ENCODE measurements at places on chromosomes 13 and 19. TPM values are rescaled to one million over a fixed set of nuclear protein-coding genes. Genes with fewer than 3 reads are reported as not detected.
A peak's percentile ranks its signal among the peaks of the same experiment; 100 is the strongest.

The ZSCAN1 gene
- 2.9 TPM for total RNA-seq

The PGLYRP2 gene
- total RNA-seq, result not detected

The FBXL12 gene
- 43.5 TPM for total RNA-seq

GRCh38 chr19:5922161-5922545 lies 8.1 kb downstream of the CAPS start:
- no peaks in the 10 kb centered on the region for H3K4me1 ChIP-seq
- H3K27ac ChIP-seq, result no peak overlapping the region
- no peak overlapping the region for H3K4me3 ChIP-seq
- no peaks in the 10 kb centered on the region for H3K27me3 ChIP-seq
- peaks cover 16% of the 10 kb centered on the region for H3K36me3 ChIP-seq
- no peak for DNase-seq

- H3K4me1 ChIP-seq, result peaks cover 49% of the 10 kb centered on the region
- H3K36me3 ChIP-seq, result no peaks in the 10 kb centered on the region
- no peak overlapping the region for H3K4me3 ChIP-seq
- no peaks in the 10 kb centered on the region for H3K27me3 ChIP-seq
Observed at GRCh38 chr13:112703449-112704284, 13.8 kb downstream of the ATP11A start.

GRCh38 chr13:94416454-94417080 lies 62.9 kb downstream of the DCT start:
- H3K27me3 ChIP-seq, result no peaks in the 10 kb centered on the region
- H3K27ac ChIP-seq, result no peak overlapping the region
- peaks cover 44% of the 10 kb centered on the region for H3K4me1 ChIP-seq

- no peaks in the 10 kb centered on the region for H3K36me3 ChIP-seq
- H3K27me3 ChIP-seq, result no peaks in the 10 kb centered on the region
- H3K27ac ChIP-seq, result no peak overlapping the region
- no peak for DNase-seq
- no peak overlapping the region for H3K4me3 ChIP-seq
- peaks cover 21% of the 10 kb centered on the region for H3K4me1 ChIP-seq
Observed at GRCh38 chr13:52810526-52810925, 37.9 kb downstream of the PCDH8 start.

- H3K36me3 ChIP-seq, result no peaks in the 10 kb centered on the region
- peak overlapping the region; percentile 53 for H3K27ac ChIP-seq
- no peak overlapping the region for H3K4me3 ChIP-seq
Observed at GRCh38 chr19:42488783-42489521, 39.3 kb downstream of the CEACAM1 start.

DNA sequence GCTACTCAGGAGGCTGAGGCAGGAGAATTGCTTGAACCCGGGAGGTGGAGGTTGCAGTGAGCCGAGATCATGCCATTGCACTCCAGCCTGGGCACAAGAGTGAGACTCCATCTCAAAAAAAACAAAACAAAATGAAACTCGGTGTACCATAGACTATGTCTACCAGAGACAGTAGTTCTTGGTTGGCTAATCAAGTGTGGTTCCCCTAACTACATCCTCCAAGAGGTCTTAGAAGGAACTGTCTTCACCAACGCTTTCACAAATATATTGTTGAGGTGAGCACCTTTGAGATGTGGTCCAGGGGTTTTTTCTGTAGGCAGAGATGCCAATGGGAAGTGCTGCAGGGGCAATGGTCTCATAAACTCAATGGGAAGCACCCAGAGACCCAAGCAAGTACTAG lies 48.0 kb downstream of the RFC3 start:
- no peak overlapping the region for H3K4me3 ChIP-seq
- DNase-seq, result no peak
- peaks cover 8% of the 10 kb centered on the region for H3K4me1 ChIP-seq
- H3K36me3 ChIP-seq, result peaks cover 7% of the 10 kb centered on the region
- no peaks in the 10 kb centered on the region for H3K27me3 ChIP-seq

DNA sequence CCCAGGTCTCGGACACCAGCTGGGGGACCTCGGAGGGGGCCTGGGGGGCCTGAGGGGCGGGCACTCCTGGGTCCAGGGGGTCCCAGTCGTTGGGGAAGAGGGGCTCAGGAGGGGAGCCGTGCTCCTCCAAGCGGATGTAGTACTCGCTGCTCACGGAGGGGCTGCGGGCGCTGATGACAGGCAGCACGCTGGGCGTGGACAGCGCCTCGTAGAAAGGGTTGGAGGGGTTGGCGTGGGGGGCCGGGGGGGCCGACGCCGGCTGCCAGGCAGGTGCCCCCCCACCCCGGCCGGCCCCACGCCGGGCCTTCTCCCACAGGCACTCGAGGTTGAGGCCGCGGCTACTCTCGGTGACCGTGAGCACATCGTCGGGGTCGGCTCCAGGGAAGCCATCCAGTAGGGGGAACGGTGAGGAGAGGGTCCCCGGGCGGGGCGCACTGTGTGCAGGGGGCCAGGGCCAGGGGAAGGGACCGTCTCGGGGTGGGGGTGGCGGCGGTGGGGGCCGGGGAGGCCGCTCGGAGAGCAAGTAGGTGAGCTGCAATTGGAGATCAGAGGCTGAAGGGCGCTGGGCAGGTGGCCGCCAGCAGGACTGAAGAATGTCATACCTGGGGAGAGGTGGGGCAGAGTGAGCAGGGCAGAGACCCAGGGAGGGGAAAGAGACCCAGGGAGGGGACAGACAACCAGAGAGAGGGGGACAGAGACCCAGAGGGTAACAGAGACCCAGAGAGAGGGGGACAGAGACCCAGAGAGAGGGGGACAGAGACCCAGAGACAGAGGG lies 12.1 kb downstream of the LMTK3 start:
- H3K4me1 ChIP-seq, result peaks cover 31% of the 10 kb centered on the region
- no peak for DNase-seq
- H3K27ac ChIP-seq, result peak overlapping the region; percentile 16
- H3K4me3 ChIP-seq, result peak overlapping the region; percentile 53

DNA sequence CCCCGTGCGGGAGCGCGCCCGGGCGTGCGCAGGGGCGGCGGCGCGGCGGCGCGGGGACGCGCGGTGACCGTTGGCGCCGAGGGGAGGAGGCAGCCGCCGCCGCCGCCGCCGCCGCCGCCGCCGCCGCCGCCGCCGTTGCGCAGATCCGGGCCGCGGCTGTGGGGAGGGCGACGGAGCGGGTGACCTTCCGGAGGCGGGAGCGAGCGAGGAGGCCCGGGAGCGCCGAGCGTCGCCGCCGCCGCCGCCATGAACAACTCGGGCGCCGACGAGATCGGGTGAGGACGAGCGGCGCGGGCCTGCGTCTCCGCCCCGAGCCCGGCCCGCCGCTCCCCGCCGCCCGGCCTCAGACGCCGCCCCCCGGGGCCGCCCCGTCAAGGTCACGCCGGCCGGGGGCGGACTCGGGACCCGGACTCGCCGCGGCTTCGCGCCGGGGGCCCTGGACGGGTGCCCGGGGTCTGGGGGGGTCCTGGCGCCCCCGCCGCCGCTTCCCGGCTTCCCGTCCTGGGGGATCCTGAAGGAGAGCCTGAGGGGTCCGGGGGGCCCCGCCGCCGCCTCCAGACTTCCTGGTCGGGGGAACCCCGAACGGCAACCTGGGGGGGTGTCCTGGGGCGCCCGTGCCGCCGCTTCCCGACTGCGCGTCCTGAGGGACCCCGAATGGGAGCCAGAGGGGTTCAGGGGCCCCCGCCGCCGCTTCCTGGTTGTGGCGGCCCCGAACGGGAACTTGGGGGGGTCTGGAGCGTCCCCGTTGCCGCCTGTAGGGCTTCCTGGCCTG lies at the start of gene DAZAP1:
TSS of gene DAZAP1 (plus strand) at position 59 of the 772 bp plus-strand sequence. CDS start at position 247, 188 bp downstream.
- H3K36me3 ChIP-seq, result no peaks in the 10 kb centered on the region
- H3K27ac ChIP-seq, result peak within 1 kb of the TSS; percentile 91
- H3K27me3 ChIP-seq, result no peaks in the 10 kb centered on the region
- peaks cover 41% of the 10 kb centered on the region for H3K4me1 ChIP-seq

DNA sequence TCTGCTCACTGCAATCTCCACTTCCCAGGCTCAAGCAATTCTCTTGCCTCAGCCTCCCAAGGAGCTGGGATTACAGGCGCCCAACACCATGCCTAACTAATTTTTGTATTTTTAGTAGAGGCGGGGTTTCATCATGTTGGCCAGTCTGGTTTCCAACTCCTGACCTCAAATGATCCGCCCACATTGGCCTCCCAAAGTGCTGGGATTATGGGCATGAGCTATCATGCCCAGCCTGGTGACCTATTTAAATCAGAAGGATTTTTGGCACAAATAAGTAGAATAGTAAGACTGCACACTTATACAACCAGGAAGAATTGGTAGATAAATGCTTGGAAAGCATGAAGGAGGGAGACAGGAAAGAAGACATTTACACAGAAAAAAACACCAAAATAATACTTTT lies 53.4 kb upstream of the AKAP11 start:
- no peak for DNase-seq
- H3K4me1 ChIP-seq, result peaks cover 16% of the 10 kb centered on the region
- no peaks in the 10 kb centered on the region for H3K27me3 ChIP-seq
- H3K4me3 ChIP-seq, result no peak overlapping the region
- H3K36me3 ChIP-seq, result peaks cover 6% of the 10 kb centered on the region

All from mesothelial cell of epicardium (in vitro differentiated cells).